Activated naive CD4-positive, alpha-beta T cell treated with anti-CD3 and anti-CD28 coated beads, Interleukin-2, amount 50 U/mL, for 72 hours (primary cell): ENCODE measurements at places on chromosomes 4 and X. TPM values are rescaled to one million over a fixed set of nuclear protein-coding genes. Genes with fewer than 3 reads are reported as not detected.

BGN gene
- total RNA-seq: not detected

FABP2 gene
- total RNA-seq: not detected

SPANXC gene
- total RNA-seq: not detected

AFF2 gene
- total RNA-seq: 0.77 TPM

ARL9 gene
- not detected for total RNA-seq

CTAG1B gene
- total RNA-seq: not detected

SPP1 gene
- total RNA-seq: not detected
